Motor neuron (in vitro differentiated cells): ENCODE measurements at places on chromosomes 2 and 18.

DNA sequence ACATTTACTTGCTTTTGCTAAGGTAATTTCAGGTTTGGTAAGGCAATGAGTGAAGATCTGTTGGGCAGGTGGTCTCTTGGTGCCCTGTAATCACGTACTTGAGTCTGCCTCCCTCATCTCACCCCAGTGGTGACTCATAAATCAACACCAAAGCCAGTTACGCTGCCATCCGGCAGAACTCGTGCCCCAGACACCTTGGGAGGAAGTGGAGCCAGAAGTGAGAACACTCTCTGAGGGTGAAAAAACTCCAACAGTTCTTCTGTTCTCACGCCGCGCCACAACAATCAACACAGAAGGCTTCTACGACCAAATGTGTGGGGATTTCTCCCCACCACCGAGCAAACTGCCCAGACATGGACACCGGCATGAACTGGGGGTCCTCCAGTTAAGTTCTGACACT lies 206.2 kb downstream of the ARL4C start:
- no peak for ATAC-seq

DNA sequence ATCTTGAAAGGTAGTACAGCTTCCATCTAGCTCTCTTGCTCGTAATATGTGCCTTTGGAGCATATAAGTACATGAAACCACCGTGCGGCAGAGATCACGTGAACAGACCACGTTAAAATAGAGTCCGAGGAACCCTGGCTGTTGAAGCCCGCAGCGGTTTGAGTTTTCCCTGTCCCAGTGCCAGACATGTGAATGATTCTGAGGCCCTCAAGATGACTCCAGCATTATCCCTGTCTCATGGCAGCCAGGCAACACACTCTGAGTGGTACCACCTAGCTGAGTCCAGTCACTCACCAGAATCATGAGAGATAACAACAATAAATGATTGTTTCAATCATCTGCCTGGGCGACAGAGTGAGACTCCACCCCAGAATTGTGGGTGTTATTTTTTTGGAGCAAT lies 21.6 kb upstream of the AAK1 start:
- no peak for ATAC-seq

- no peak for ATAC-seq
Observed at GRCh38 chr2:184906160-184906559, 307.8 kb downstream of the ZNF804A start.

DNA sequence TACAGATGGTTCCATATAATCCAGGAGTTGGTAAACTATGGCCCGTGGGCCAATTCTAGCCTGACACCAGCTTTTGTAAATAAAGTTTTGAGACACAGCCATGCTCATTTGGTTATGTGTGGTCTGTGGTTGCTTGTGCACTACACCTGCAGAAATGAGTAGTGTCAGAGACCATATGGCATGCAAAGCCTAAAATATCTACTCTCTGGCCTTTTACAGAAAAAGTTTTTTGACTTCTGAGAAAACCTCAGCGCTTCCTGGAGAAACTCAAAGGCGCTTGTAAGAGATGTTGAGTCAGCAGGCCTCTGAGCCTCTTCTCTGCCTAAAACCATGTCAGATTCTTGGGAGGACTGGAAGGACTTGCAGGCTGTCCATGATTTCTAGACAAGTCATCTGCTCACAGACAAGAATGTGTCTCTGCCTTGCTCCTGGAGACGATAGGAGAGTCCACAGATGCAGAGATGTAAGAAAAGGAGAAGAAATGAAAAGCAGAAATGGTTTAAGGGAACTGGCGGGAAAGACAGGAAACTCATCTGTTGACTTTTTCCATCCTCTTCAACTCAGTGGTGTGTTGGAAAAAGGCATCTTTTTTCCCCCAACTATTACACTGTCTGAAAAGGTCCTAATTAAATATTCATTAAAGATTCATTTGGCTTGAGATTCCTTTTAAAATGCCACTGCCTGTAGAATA lies 5.2 kb downstream of the TTC39C start:
- no peak for ATAC-seq

DNA sequence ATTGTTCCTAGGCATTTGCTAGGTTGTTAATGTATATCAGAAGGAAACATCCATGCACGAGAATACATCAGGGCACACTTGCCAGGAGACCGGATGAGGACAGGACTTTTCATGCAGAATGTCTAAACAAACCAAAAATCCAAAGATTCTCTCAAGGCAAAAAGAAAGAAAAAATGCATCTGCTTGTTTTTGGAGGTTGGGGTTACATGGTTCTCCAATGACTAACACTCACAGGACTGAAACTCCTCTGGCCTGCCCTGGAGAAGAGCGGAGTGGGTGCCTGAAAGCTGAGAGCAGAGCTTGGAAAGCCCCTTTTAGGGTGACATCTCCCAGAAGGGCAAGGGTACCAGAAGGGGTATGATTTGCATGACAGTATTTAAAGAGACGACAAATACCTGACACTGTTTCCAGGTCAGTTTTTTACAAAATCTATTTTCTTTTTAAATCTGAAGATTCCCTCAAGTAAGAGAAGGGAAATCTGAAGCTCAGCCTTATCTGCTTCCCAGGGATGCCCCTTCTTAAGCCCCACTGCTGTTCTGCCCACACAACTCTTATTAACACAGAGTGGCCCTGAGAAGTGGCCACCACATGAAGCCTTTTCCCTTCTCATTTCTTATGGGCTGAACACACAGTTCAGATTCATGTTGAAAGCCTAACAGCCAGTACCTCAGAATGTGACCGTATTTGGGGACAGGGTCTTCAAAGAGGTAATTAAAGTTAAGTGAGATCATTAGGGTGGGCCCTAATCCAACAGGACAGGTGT lies 216.4 kb downstream of the STK39 start:
- no peak for ATAC-seq

- no peak for ATAC-seq
Observed at GRCh38 chr18:346600-346999, 78.8 kb upstream of the THOC1 start.

DNA sequence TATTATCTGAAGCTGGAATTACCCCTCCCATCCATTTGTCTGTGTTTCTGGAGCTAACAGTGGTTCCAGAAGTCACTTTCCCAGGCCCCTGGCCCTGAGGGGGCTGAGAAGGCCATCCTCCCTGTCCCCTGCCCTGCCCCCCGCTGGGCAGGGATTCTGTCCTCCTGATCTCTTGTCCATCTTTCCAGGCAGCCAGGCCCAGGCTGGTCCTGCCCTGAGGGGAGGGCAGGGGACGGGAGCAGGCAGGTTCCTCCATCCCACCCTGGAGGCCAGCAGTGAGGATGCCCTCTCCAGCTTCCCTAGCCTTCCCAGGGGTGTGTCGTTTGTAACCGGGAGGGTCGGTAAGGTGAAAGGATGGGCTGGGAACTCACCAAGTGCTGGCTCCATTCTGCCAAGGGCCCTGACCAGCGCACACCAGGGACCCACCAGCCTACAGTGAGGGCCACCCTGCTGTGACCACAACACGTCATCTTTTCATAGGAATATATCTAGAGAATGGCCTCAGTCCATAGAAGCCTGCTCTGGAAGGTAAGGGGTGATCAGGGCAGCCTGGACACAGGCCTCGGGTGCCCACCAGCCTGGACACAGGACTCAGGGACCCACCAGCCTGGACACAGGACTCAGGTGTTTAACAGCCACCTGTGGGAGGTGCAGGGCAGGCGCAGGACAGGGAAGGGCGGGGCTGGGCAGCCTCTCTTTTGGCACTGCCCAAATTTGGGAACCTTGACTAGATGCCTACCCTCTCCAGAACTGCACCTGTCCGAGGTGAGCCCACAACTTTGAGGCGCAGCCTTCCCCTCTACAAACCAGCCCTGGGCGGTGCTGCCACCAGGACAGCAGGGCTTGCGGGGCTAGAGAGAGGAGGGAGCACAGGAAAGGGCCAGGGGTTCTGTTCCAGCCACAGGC lies 35.8 kb upstream of the GPC1 start:
- ATAC-seq, result no peak

DNA sequence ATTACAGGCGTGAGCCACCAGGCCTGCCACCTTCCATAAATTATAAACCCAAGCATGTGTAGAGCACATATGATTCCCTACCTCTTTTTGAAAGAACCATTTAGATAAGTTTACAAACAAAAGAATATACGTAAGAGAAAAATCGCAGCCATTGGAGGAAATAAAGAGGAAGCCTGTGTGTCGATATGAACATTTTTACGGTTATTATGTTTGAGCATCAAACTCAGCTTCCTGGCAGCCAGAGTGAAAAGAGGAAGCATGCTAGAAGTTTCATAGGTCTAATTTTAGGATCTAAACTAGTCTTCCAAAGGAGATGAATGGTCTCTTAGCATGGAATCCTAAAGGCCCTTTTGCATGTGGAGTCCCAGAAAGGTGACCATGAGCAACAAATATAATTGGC lies 104.3 kb downstream of the PLB1 start:
- ATAC-seq, result no peak

GRCh38 chr2:132668987-132669907 lies 758 bp downstream of the LYPD1 start:
- ATAC-seq, result peak; percentile 59

- no peak for ATAC-seq
Observed at GRCh38 chr2:18440141-18440661, 120.3 kb downstream of the RDH14 start.
